ENCODE measurements at places on chromosomes 3 and 15.

DNA sequence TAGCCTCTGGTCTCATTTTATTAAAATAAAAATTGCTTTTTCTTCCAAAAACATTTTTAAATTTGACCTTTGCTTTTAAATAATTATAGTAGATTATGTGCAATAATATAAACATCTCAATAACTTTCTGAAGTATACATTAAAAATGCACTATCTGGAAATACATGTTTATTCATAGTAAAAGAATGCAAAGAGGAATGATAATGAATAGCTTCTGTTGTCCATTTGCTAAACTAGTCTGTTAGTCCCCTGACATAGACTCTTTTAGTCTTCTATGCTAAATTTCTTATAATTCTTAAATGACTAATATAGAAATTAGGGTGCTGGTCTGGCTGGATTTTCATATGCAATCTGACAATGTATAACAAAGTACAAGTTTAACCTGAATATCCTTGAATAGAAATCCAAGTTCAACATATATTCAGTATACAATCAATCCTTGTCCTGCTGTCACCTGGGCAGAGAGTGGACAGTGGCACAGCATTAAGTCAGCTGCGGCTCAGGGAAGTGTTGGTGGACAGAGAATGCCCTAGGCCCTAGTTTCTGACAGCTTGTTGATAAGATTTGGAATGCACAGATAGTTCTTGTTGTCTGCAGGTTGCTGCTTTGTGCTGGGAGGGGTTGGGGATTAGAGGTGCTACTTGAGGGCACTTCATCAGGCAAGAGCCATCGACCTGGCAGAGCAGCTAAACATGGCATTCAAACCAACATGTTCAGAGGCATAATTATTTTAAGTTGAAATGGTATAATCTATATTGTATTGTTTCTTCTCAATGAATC, 161.7 kb downstream of the MBNL1 start:
- no peak for DNase-seq

- DNase-seq = no peak
Observed at GRCh38 chr3:99536555-99537314, 101.7 kb upstream of the COL8A1 start.

DNA sequence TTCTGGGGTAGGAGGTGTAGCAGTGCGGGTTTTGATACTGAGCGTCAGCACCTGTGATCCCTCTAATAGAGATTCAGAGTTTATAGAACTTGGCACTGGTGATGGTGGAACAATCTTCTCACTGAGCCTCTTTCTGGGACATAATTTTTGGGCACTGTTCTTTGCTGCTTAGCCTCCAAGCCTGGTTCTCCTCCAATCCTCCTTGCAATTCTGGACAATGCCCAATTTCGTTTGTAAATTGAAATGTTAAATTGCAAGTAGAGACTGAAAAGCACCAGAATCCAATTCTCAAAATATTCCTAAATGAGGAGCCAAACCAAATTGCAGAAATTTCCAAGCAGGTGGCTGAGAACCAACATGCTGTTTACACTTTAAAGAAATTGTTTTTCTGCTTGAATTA, 149.8 kb upstream of the ABI3BP start:
- no peak for DNase-seq

DNA sequence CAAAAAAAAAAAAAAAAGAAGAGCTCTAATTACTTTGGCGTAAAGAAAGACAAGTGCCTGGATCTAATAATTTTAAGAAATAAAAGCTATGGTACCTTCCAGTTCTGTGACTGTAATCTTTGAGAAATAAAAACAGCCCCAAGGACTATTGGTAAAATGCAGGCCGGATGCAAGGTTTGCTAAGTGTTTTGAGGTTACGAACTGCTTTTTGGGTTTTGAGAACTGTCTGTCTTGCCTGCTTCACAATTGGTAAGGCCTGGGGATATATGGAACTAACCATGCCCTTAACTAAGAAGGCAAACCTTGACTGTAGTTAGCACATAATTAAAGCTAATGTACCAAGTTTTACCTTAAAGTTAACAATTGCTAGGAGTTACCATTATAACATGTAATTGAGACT, 388.4 kb upstream of the CBLB start:
- DNase-seq = no peak

DNA sequence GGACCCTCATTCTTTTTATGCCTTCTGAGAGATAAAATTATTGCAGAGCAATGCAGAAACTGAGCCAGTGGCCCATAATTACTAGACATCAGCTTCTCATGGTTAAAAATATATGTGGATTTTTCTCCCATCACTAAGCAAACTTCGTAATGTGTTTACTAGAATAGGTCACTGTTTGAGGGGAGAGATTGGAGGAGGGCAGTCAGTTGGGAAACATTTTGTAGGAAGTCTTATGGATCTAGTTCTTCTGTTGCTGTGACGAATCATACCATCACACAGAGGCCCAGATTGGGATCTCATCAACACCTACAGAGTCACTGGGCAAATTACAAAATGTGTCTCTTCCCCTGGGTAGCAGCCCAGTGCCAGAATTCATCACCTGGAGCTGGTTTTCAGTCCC, 81.4 kb downstream of the PDE8A start:
- no peak for DNase-seq

DNA sequence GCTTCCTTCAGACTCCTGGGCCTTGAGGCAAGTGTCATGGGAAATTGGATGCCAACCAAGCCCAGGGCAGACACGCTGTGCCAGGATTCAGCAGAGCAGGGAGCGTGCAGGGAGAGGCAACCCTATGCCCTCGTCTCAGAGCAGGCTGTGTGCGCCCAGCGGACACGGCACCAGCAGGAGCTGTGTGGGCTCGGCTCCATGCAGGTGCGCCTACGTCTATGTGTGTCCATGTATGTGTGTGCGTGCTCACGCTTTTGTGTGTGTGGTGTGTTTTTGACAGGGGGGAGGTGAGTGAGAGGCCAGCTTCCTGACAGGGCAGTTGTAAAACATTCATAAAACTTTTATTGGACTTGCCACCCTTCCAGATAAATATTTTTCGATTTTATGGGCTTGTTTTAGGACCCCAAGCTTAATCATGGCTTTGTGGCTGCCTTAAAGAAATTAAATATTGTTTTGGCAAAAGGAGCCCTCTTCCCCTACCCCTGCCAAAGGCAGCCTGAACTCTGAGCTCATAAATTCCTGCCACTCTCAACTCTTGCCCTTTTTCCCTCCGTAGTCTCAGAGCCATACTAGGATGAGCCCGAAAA, 84.4 kb downstream of the DNAJB8 start:
- no peak for DNase-seq

GRCh38 chr3:150917951-150918350, 12.7 kb upstream of the MINDY4B start:
- no peak for DNase-seq

DNA sequence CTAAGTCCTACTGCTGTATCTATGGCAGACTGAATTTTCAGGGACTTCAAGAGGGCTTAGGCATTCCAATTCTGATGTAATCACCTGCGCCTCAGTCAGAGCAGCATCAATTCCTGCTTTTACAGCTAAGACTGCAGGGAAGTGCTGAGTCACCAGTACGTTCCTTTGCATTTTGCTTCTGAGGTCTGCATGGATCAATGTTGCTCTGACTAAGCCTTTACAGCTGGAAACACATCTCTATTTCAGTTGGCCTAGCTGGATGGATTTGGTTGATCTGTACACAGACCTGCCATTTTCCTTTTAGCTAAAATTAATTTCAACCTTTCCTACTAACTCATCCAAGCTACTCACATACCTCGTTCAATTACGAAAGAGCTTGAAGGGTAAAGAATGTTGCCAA, 51.3 kb downstream of the ETV5 start:
- DNase-seq = no peak

DNA sequence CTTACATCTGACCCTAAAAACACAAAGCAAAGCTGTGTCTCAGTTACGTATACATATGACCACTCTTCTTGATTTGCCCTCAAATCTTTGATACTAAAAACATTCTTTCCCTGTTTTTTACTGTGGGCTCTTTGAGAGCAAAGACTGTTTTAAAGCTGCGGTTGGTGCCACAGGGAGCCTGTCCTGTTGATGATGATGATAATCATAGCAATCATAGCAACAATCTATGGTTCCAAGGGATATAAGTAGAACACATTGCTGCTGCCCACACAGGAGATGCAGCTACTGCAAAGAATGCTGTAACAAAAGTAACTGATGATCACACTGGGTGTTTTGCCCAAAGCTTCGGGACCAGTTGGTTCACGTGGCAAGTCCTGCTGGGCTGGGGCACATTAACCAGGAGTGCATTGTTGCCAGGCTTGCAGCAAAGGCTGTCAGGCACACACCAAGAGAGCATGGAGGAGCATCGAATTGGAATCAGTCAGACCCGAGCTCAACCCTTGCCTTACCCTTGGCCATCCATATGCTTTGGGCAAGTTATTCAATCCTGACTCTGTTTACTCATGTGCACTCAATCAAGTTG, 131.4 kb upstream of the EIF1B start:
- no peak for DNase-seq

- DNase-seq = no peak
Observed at GRCh38 chr3:3739330-3740060, 59.7 kb upstream of the LRRN1 start.

DNA sequence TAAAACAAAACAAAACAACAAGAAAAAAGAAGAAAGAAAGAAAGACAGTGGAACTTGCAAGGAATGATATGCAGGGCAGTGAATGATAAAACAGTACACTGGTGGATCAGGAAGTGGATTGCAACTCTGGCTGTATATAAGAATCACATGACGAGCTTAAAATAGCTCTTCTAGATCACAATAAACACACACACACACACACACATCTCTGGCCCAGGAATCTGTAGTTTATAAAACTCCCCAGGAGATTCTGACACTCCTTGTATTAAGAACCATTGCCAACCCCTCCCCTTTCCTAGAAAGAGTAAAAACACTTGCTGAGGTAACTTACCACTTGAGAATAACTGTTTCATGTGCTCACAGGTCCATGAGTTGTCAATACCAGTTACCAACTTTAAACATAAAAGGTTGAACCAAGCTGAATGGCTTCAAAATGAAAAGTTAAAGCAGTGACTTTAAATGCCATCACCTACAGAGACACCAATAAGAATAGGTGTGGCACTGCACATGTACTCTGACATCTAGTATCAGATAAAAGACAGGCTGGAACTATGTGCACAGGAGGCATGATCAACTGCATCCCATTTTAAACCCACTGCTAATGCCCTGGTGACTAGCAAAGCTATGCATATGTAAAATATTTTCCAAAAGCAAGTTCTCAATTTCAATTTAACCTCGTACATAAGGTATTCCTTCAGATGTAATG, 3.9 kb downstream of the CPOX start:
- no peak for DNase-seq

DNA sequence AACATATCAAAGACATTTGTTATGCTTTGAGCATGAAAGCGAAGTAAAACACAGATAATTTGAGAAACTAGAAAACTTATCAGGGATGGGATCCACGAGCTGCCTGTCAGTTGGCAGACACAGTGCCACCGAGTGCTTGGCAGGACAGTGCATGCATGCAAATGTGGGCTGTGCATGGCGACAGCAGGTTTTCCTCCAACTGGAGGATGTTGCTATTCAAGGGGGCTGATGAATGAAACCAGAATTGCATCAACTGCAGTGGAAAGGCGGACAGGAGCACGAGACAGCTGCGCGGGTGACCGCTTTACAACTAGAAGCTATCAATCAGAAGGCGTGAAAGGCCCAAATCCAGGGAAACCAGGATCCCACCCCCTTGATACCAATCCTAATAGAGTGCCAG, 244.3 kb downstream of the NR2F2 start:
- no peak for DNase-seq

- DNase-seq = no peak
Observed at GRCh38 chr3:106720510-106720909, 656.7 kb upstream of the CCDC54 start.

- no peak for DNase-seq
Observed at GRCh38 chr3:147371140-147371539, 35.2 kb downstream of the ZIC4 start.

DNA sequence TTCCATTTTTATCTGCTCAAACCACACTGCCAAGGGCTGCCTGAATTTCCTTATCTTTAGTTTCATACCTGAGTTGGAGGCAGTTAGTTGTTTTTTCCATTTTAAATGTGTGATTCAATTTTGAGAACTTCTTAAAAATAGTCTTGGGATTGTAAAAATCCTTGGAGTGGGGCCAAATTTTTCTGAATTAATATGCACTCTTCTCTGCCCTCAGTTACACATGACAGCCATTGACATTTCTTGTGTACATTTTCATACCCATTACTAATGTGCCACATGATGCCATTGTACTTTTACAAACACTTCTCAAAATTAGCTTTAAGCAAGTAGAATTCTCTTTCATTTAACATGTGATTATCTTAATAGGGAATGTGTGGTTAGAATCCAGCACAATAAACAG, 141.7 kb downstream of the C3orf38 start:
- no peak for DNase-seq

DNA sequence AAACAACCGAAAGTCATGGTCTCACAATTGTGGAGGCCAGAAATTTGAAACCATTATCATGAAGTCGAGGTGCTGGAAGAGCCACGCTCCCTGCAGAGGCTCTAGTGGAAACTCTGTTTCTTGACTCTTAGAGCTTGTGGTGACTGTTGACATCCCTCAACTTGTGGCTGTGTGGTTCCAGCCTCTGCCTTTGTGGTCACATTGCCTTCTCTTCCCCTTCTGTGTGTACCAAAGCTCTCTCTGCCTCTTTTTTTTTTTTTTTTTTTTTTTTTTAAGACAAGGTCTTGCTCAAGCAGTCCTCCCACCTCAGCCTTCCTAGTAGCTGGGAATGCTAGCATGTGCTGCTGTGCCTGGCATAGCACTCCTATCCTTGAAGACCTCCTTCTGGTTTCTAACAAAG, 48.7 kb upstream of the CRTC3 start:
- no peak for DNase-seq

GRCh38 chr3:40780925-40781406, 256.2 kb downstream of the ZNF621 start:
- no peak for DNase-seq

GRCh38 chr3:43783987-43784639, 93.4 kb downstream of the ABHD5 start:
- DNase-seq = no peak

DNA sequence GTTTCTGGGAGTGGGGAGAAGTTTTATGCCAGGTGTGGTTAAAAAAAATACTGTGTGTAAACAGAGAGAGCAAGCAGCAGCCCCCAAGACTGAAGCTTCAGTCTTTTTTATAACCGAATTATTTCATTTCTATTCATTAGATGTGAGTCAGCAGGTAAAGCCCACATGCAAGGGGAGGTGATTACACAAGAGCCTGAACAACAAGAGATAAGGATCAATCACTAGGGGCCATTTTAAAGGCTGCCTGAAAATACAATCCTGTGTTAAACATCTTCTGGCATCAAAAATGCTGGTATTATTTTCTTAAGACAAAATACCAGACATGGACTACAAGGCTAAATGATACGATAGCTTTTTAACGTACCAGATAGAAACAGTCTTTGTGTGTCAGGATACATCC, 217.3 kb downstream of the SUCLG2 start:
- DNase-seq = no peak

GRCh38 chr3:59480486-59480995, 430.7 kb upstream of the CFAP20DC start:
- DNase-seq = no peak

All from stimulated activated CD8-positive, alpha-beta memory T cell treated with anti-CD3 and anti-CD28 coated beads, Interleukin-7, amount 100 ng/mL, for 1 hour (primary cell).